ENCODE measurements at places on chromosomes 7 and 10.

- no peak for DNase-seq
Measured at GRCh38 chr10:91629715-91630549, 2.9 kb downstream of the PPP1R3C start.

GRCh38 chr7:55484834-55485233, 87.5 kb downstream of the VOPP1 start:
- DNase-seq, result no peak

DNA sequence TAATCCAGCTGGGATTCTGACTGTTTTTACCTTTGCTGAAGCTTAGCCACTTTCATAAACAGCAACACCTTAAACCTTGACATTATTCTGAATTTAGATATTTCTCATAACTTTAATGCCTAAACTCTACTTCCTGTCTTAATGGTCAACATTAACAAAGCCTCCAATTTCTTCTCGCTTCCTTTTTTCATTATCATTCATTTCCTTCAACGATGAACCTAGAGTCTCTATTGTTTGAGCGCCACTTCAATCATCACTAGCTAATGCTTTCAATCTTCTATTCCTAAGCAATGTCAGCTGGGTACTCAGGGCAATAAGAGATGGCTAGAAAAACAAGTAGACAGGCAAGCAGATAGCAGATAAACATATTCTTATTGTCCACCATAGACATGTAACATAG, 96.6 kb upstream of the TMEM196 start:
- no peak for DNase-seq

GRCh38 chr10:23461557-23461956, 22.7 kb downstream of the OTUD1 start:
- DNase-seq, result no peak

DNA sequence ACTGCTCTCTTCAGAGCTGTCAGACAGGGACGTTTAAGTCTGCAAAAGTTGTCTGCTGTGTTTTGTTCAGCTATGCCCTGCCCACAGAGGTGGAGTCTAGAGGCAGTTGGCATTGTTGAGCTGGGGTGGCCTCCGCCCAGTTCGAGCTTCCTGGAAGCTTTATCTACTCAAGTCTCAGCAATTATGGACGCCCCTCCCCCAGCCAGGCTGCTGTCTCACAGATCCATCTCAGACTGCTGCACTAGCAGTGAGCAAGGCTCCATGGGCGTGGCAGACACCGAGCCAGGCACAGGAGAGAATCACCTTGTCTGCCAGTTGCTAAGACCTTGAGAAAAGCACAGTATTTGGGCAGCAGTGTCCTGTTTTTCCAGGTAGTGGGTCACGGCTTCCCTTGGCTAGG, 98.1 kb downstream of the SDHAF3 start:
- DNase-seq, result no peak

- DNase-seq, result no peak
Measured at GRCh38 chr7:128108641-128109423, 77.6 kb upstream of the LRRC4 start.

DNA sequence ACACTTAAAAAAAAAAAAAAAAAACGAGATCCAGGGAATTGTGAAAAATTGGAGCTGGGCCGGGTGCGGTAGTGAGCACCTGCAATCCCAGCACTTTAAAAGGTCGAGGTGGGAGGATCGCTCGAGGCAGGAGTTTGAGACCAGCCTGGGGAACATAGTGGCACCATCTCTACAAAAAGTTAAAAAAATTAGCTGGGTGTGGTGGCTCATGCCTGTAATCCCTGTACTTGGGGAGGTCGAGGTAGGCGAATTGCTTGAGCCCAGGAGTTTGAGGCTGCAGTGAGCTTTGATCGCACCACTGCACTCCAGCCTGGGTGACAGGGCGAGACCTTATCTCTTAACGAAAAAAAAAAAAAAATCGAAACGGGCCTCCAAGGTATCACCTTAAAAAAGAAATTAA, 2.0 kb downstream of the CLDN4 start:
- DNase-seq, result no peak

GRCh38 chr10:69640196-69640980, 10.3 kb downstream of the FAM241B start:
- no peak for DNase-seq

- DNase-seq, result no peak
Measured at GRCh38 chr10:105243381-105243780, 602.3 kb downstream of the SORCS3 start.

DNA sequence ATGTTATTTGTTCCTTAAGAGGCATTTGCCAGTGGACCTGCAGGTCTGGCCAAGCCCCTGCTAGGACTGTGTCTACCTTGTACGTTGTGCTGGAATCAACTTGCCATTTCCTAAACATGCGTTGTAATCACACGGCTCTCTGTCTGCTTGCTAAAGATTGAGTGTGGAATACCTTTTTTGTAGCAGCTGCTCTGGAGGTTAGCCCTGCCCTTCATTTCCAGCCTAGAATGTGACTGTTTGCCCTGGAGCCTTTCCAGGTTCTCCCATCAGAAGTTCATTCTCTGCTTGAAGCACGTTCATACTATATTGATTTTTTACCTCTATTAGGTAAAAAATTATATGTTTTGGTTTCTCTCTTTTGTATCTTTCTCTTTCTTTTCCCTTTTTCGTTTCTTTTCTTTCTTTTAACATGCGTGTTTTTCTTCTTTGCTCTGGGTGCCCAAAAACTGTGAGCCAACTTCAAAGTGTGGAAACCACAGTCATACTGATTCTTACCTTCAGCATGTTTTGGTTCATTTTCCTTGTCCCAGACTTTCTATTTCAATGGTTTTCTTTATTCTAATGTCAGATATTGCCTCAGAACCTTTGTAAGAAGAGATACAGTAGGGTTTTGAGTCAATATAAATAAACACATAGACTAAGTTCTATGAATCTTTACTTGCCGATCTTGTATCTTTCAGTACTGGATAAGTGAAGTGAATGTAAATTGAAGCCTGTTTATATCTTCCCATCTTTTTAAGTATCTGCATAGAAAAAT, 111.9 kb upstream of the RPA3 start:
- no peak for DNase-seq

DNA sequence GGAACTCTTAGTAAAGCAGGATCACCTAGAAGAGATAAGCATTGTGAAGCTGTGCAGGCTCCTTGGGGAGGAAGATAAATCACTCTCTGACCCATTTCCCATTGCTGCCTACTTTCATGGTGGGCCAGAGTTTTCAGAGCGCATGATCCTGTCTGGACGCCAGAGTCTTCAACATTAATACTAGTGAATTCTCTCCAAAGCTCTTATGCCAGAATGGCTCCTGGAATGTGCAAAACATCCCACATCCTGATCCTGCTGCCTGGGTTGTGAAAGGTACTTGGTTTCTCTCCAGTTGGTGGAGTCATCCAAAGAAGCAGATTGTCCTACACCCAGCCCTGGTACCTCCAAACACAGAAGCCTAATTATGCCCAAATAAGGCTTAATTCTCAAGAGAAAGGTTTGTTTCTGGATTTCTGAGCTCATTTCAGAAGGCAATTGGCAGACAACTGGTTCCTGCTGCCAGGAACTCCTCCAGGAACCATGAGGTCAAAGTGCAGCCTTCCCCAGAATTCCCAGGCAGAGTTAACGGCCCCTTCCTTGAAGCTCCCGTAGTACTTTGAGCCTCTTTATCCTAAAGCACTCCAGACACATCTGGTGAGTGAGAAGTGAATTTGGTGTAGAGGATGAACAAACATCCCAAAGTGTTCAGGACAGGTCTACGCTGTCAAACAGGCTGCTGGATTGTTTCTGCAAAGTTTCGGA, 495.2 kb downstream of the PLXNA4 start:
- no peak for DNase-seq

DNA sequence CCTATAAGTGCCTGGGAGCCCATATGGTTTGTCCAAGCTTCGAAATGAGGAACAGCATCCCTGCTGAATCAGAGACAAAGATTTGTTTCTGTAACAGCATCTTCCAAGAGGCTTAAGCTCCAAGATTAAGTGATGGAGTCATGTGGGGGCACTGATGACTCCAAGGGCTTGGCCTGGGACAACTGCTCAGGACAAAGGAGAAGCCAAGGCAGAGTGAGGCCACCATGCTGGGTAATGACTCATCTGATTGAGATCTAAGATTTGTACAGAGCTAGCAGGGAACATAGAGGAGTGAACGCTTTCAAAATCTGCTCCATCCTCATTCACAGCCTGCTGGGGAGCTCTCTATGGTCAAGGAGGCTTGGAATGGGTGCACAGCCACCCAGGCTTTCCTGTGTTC, 49.3 kb downstream of the C10orf120 start:
- DNase-seq, result no peak

DNA sequence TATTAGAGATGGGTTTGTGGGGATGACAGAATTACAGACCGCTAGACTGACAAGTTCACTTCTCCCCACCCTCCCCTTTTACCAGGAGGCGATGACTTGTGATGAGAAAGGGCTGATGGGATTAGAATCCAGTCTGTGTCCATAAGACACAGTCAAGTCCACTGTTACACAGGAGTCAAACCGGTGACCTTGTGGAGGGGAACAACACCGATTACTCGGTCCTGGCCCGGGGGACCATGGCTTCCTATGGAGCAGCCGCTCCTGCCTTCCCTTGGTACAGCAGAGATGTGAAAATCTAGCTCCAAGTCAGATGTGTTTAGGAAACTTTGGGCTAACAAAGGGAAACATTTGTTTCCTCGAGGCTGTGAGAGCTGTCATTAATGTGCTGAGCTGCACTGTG, 105.5 kb downstream of the ACTR3B start:
- no peak for DNase-seq

- no peak for DNase-seq
Measured at GRCh38 chr10:7592627-7593026, 74.1 kb downstream of the ITIH5 start.

- no peak for DNase-seq
Measured at GRCh38 chr10:49560526-49560925, 21.6 kb upstream of the ERCC6 start.

- DNase-seq, result no peak
Measured at GRCh38 chr10:97163781-97164501, 21.8 kb downstream of the SLIT1 start.

All from urinary bladder (tissue), 4 donors.